Glutamatergic neuron (in vitro differentiated cells): ENCODE measurements at places on chromosomes 6 and 20. TPM values are rescaled to one million over a fixed set of nuclear protein-coding genes. Genes with fewer than 3 reads are reported as not detected.

Gene WFDC12
- not detected for total RNA-seq

Gene MED20
- total RNA-seq: 30.9 TPM

Gene ZKSCAN8
- total RNA-seq: 37.4 TPM

Gene SNX5
- total RNA-seq: 43.2 TPM

Gene PPP1R3D
- 1.3 TPM for total RNA-seq

Gene TMEM242
- 19.7 TPM for total RNA-seq

Gene KCNK16
- total RNA-seq: not detected

Gene OR2H1
- not detected for total RNA-seq

Gene SLC52A3
- total RNA-seq: not detected

Gene SOBP
- 16.1 TPM for total RNA-seq

Gene NOX3
- not detected for total RNA-seq

Gene RIPPLY2
- 4.9 TPM for total RNA-seq

Gene PGC
- not detected for total RNA-seq

Gene LY6G6D
- total RNA-seq: not detected

Gene CRISP2
- total RNA-seq: not detected

Gene SMLR1
- not detected for total RNA-seq

Gene ADGB
- not detected for total RNA-seq

Gene CST2
- total RNA-seq: not detected

Gene IL17F
- total RNA-seq: not detected

Gene MAPK14
- total RNA-seq: 46.2 TPM

Gene HLA-DMB
- not detected for total RNA-seq

Gene LY6G5B
- 43.1 TPM for total RNA-seq

Gene FLRT3
- 5.7 TPM for total RNA-seq

Gene BTBD9
- total RNA-seq: 18.8 TPM

Gene RRAGD
- 14.7 TPM for total RNA-seq

Gene NHLRC1
- total RNA-seq: 0.17 TPM

Gene CLPSL1
- total RNA-seq: not detected

Gene PSORS1C1
- total RNA-seq: not detected

Gene CNR1
- 143 TPM for total RNA-seq
